ENCODE measurements at places on chromosomes 12 and 14. TPM values are rescaled to one million over a fixed set of nuclear protein-coding genes. Genes with fewer than 3 reads are reported as not detected.
A peak's percentile ranks its signal among the peaks of the same experiment; 100 is the strongest.

- no peak for DNase-seq
- no peaks in the 10 kb centered on the region for H3K4me1 ChIP-seq
- H3K4me3 ChIP-seq: no peak overlapping the region
Measured at GRCh38 chr14:59656473-59656872, 79.9 kb upstream of the CCDC175 start.

GRCh38 chr12:69900720-69901131 lies 75.7 kb downstream of the MYRFL start:
- no peak overlapping the region for H3K27ac ChIP-seq
- H3K4me1 ChIP-seq: no peaks in the 10 kb centered on the region
- H3K27me3 ChIP-seq: peaks cover 6% of the 10 kb centered on the region

DNA sequence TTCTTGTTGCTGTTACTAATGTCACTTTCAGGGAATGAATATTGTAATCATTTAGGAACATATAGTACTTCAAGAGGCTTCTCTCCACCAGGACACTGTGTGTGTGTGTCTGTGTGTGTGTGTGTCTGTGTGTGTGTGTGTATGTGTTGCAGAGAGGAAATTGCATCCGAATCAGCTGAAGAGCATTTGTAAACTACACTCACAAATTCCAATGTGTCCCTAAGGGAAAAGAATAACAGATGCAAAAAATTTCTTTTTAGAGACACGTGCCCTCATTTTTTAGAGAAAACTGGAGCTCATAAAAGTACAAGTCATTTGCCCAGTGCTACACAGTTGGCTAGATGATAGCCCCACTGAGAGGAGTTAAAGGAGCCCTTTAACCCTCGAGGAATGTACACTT lies 168.8 kb downstream of the ANO4 start:
- H3K4me1 ChIP-seq: no peaks in the 10 kb centered on the region
- H3K36me3 ChIP-seq: no peaks in the 10 kb centered on the region
- DNase-seq: no peak
- H3K27ac ChIP-seq: no peak overlapping the region
- H3K4me3 ChIP-seq: no peak overlapping the region
- no peaks in the 10 kb centered on the region for H3K27me3 ChIP-seq

- no peaks in the 10 kb centered on the region for H3K36me3 ChIP-seq
- H3K4me3 ChIP-seq: no peak overlapping the region
- no peak for DNase-seq
- no peaks in the 10 kb centered on the region for H3K4me1 ChIP-seq
- no peak overlapping the region for H3K27ac ChIP-seq
- no peaks in the 10 kb centered on the region for H3K27me3 ChIP-seq
Measured at GRCh38 chr14:105774001-105774400, 247.6 kb downstream of the TMEM121 start.

Gene PROX2
- total RNA-seq: not detected

DNA sequence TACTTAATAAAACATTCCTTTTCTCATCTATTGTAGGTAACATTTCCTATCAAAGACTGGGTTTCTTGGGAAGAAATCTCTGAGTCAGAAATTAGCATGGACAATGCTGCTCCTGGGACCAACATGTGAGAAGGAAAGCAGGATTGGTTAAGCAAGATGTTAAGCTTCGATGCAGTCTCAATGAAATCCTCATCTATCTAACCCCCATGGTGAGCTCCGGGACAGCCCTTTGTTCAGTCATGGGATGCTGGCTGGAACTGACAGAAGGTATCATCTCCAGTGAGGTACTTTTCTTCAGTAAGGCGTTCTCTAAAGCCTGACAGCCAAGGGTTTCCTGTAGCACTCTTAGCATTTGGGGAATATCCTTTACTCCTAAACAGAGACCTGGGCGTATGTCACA lies 82.8 kb upstream of the SINHCAF start:
- no peaks in the 10 kb centered on the region for H3K27me3 ChIP-seq
- no peak for DNase-seq
- peaks cover 4% of the 10 kb centered on the region for H3K4me1 ChIP-seq
- H3K4me3 ChIP-seq: no peak overlapping the region

GRCh38 chr12:11171969-11172675 lies 1.1 kb downstream of the SMIM10L1 start:
- H3K27me3 ChIP-seq: no peaks in the 10 kb centered on the region
- peaks cover 53% of the 10 kb centered on the region for H3K4me1 ChIP-seq
- H3K4me3 ChIP-seq: peak overlapping the region; percentile 96
- DNase-seq: no peak
- peak overlapping the region; percentile 100 for H3K27ac ChIP-seq

DNA sequence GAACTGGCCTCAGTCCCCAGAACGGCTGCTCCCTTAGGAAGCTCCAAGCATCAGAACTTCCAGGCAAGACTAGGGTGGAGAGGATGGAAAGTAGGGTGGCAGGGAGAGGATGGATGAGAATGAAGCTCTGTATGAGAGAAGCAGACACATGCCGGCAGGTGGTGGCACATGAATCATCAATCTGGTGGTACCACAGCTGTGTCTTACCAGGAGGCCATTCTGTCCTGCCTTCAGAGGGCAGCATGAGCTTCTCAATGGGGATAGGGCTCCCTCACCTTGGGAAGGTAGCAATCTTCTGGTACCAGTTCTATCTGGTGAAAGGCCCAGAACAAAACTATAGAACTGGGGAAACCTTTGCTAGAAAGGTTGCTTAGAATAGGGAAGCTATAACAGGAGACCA lies 55.4 kb upstream of the PYGL start:
- H3K4me3 ChIP-seq: no peak overlapping the region
- H3K4me1 ChIP-seq: no peaks in the 10 kb centered on the region
- H3K27me3 ChIP-seq: peaks cover 5% of the 10 kb centered on the region
- H3K27ac ChIP-seq: no peak overlapping the region

Gene LHX5
- not detected for total RNA-seq

DNA sequence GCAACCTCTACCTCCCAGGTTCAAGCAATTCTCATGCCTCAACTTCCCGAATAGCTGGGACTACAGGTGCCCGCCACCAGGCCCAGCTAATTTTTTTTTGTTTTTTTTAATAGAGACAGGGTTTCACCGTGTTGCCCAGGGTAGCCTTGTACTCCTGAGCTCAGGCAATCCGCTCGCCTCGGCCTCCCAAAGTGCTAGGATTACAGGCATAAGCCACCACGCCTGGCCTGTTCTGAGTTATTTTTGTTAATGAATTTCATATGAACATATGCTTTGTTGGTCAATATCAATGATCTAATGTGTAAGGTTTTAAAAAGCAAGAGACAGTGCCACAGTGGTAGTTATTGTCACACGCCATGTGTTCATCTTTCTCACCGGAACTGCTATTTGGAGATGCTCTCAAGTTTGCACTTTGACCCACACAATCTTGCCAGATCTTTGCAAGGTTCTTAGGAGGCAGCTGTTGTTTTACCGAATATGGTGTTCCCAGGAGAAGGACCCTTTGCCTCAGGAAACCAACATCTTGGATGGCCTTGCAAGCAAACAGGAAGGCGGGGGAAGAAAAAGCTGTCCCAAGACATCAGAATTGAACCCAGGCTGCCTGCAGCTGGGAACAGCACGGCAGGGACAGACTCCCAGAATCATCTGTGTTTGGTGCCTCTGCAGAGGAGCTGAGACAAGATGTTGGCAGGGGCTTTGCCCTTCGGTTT lies 30.0 kb downstream of the GALNT16 start:
- DNase-seq: no peak
- H3K27me3 ChIP-seq: no peaks in the 10 kb centered on the region
- H3K36me3 ChIP-seq: no peaks in the 10 kb centered on the region
- H3K27ac ChIP-seq: no peak overlapping the region
- no peaks in the 10 kb centered on the region for H3K4me1 ChIP-seq

DNA sequence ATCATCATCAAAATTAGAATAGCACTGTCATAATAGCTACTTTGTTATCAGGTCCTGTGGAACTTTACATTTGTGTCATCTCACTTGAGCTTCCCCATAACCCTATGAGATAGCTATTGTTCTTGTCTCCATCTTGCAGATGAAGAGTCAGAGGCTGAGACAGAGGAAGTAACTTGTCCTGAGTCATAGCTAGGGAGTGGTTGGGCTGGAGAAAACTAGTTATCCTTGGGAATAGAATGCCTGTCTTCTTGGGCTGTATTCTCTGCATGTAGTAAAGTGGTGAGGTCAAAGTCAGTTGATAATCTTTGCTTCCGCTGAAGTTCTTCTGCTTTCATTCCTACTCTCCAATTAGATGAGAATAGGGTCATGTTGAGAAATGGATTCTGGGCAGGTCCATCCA lies 117.0 kb downstream of the SMOC1 start:
- no peak for DNase-seq
- H3K4me3 ChIP-seq: no peak overlapping the region
- no peak overlapping the region for H3K27ac ChIP-seq
- H3K4me1 ChIP-seq: no peaks in the 10 kb centered on the region
- H3K36me3 ChIP-seq: no peaks in the 10 kb centered on the region
- peaks cover 19% of the 10 kb centered on the region for H3K27me3 ChIP-seq

Gene HOXC10
- not detected for total RNA-seq

- H3K27me3 ChIP-seq: no peaks in the 10 kb centered on the region
- no peak overlapping the region for H3K4me3 ChIP-seq
- peaks cover 13% of the 10 kb centered on the region for H3K36me3 ChIP-seq
- no peak for DNase-seq
- H3K4me1 ChIP-seq: no peaks in the 10 kb centered on the region
Measured at GRCh38 chr14:59455411-59455810, 9.8 kb downstream of the GPR135 start.

Gene CHST11
- total RNA-seq: 56.6 TPM

DNA sequence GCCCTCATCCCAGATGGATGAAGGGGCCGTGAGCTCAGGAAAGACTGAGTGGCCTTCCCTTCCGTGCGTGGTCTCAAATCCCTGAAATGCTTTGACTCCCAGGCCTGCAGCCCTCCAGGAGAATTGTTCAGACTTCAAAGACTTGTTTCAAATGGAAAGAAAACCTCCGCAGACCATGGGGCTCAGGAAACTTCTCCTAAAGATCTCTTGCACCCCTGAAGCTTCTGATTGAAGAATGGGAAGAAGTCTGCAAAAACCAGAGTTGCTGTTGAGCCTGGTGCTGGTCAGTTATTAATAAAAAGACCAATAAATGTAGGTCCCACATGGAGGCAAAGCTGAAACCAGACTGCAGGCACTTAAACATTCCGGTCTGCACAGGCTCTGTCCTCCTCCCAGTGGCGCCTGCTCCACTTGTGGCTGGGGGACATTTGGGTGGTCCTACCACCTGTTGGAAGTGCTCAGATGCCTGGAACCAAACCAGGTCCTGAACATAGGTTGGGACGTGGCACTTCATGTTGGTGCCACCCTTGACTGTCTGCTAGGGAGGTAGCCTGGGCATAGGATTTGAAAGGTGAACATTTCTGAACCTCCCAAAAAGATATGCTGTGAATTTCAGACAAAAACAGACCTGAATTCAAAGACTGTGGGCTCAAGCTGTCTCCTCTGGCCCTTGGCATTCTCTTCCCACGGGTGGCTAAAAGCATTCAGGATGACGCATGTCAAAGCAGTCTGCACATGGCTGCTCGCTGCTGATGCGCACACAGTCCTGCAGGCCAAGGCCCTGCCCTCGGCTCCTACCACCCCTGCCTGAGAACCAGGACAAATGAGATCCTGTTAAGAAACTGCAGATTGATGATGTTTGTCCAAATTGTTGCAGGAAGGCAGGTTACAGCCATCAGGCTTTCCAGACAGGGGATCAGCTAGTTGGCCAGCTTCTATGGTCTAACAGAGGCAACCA lies 36.2 kb upstream of the MEG3 start:
- H3K4me1 ChIP-seq: no peaks in the 10 kb centered on the region
- no peak overlapping the region for H3K4me3 ChIP-seq
- H3K36me3 ChIP-seq: no peaks in the 10 kb centered on the region

DNA sequence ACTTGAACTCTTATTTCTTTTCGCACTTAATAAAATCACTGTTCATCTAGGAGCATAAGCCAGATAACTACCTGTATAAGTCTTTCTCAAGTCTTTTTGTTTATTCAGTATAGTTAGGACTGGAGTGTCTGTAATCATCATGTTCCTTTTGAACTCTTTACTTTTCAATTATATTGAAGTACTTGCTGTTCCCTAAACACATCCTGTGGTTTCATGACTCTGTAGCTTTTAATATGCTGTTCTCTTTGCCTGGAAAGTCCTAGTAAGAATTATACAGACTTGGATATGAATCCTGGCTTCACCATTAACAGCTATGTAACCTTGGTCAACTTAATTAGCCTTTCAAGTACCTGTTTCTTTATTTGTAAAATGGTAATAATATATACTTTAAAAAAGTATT lies 88.2 kb downstream of the CCDC91 start:
- H3K27ac ChIP-seq: no peak overlapping the region
- no peak for DNase-seq
- no peaks in the 10 kb centered on the region for H3K4me1 ChIP-seq

DNA sequence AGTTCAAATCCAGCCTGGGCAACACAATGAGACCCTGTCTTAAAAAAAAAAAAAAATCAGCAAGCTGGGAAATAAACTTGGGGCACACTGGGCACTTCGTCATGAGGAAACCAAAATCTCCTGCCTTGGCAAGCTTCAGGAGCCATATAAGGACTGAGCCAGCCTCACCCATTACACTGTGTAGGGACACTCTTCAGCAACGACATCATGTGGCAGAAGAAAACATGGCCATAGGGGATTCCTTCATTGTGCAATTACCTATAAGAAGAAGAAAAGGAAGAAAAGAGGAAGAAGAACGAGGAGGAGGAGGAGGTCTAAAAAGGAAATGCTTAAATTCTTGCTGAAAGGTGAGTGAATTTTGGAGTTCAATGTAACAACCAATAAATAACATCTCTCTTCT lies 26.1 kb upstream of the IFNG start:
- peaks cover 9% of the 10 kb centered on the region for H3K27me3 ChIP-seq
- no peak overlapping the region for H3K27ac ChIP-seq
- peaks cover 3% of the 10 kb centered on the region for H3K36me3 ChIP-seq
- no peak for DNase-seq

DNA sequence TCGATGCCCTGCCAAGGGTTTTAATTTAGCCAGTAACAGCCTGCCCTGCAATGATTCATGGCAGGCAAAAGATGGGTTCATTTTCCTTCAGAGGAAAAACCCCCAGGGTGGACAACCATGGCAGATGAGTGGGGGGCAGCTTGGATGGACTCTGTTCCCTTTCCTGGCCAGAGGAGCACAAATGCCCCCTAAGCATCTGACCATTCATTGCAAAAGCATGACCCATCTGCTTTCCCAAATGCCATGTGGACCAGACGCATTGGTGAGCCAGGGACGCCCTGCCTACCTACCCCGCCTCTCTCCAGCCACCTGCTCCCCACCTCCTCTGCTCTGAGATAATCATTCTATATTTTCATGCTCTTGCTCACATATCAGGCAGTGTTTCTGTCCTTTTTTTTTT lies 281.9 kb downstream of the DPF3 start:
- H3K27me3 ChIP-seq: peaks cover 28% of the 10 kb centered on the region
- DNase-seq: no peak
- H3K27ac ChIP-seq: no peak overlapping the region

Gene RNASE4
- 0.92 TPM for total RNA-seq

DNA sequence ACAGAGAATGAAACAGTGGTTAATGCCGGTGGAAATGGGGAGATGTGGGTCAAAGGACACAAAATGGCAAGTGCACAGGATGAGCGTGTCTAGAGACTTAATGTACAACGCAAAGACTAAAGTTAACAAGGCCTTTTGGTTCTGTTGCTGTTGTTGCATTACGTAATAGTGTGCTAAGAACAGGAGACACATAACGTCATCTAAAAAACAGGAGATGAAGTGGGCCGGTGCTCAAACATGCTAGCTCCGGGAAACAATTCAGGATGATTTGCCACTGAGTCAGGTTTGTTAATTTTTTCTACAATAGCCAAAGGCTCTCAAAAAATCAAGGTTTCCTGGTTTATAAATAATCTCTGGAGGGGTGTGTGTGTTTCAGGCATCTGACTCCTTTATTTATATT lies 55.5 kb downstream of the ETV6 start:
- H3K36me3 ChIP-seq: peaks cover 15% of the 10 kb centered on the region
- no peak for DNase-seq
- no peak overlapping the region for H3K27ac ChIP-seq
- no peak overlapping the region for H3K4me3 ChIP-seq

Gene POU6F1
- total RNA-seq: 4.7 TPM

Gene E2F7
- 29.4 TPM for total RNA-seq

Data from activated CD4-positive, alpha-beta T cell treated with anti-CD3 and anti-CD28 coated beads, Interleukin-2, amount 10 ng/mL, durations not matched to agents 7 days and 5 days (primary cell).